ENCODE measurements at places on chromosomes 3 and 15. TPM values are rescaled to one million over a fixed set of nuclear protein-coding genes. Genes with fewer than 3 reads are reported as not detected.

Gene BFSP2
- polyA plus RNA-seq, result not detected

Gene SLC24A5
- not detected for polyA plus RNA-seq

Gene NGRN
- 104 TPM for polyA plus RNA-seq

Gene IQCF5
- not detected for polyA plus RNA-seq

Gene ITIH1
- 0.70 TPM for polyA plus RNA-seq

Gene PRSS50
- polyA plus RNA-seq, result 0.10 TPM

Gene FGF12
- 0.72 TPM for polyA plus RNA-seq

Gene GOLGA6A
- polyA plus RNA-seq, result 0.06 TPM

Gene TRAIP
- 2.6 TPM for polyA plus RNA-seq

Gene CPNE9
- 0.18 TPM for polyA plus RNA-seq

Gene ZNF502
- polyA plus RNA-seq, result 4.7 TPM

Gene TBL1XR1
- 21.7 TPM for polyA plus RNA-seq

Gene FOXB1
- 0.03 TPM for polyA plus RNA-seq

Gene GP9
- not detected for polyA plus RNA-seq

Gene ROBO2
- polyA plus RNA-seq, result 1.4 TPM

Gene FSIP1
- polyA plus RNA-seq, result 0.27 TPM

Gene KNG1
- polyA plus RNA-seq, result 0.37 TPM

Gene CLRN1
- polyA plus RNA-seq, result not detected

Gene NEK10
- 2.0 TPM for polyA plus RNA-seq

Gene HOMER2
- polyA plus RNA-seq, result 1.2 TPM

Gene STRA6
- polyA plus RNA-seq, result 2.2 TPM

Gene CCR4
- 0.13 TPM for polyA plus RNA-seq

Gene AHSG
- polyA plus RNA-seq, result 0.71 TPM

Gene GUCA1C
- 0.28 TPM for polyA plus RNA-seq

Gene HRH1
- 6.3 TPM for polyA plus RNA-seq

Gene GRM2
- 0.19 TPM for polyA plus RNA-seq

Gene FGD5
- 18.8 TPM for polyA plus RNA-seq

Gene SEMA6D
- polyA plus RNA-seq, result 2.5 TPM

Gene IGF2BP2
- 6.8 TPM for polyA plus RNA-seq

Gene CLDN16
- polyA plus RNA-seq, result 0.16 TPM

Gene SLC12A8
- 1.4 TPM for polyA plus RNA-seq

Gene INSYN1
- polyA plus RNA-seq, result 12.2 TPM

Gene HYKK
- polyA plus RNA-seq, result 4.8 TPM

Gene MAN2C1
- polyA plus RNA-seq, result 113 TPM

Gene LRRC2
- 4.2 TPM for polyA plus RNA-seq

All from urinary bladder (tissue), 4 donors.